ENCODE measurements at places on chromosomes 1 and 21. TPM values are rescaled to one million over a fixed set of nuclear protein-coding genes. Genes with fewer than 3 reads are reported as not detected.

DNA sequence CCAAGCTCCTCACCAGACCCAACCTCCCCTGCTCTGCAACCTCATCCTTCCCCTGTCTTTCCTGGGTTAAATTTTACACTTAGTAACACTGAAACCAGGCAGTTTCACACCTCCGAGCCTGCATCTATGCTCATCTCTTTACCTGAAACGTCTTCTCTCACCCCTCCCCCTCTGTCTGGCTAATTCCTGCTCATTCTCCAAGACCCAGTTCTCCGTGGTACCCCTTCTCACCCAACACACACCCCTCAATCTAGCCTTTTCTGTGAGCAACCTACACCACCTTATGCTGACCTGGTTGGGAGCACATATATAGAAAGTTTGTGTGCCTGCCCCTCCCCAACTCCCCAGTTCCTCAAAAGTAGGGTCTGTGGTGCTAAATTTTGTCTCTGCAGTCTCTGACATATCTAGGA lies 3.7 kb upstream of the KIAA1614 start:
- no peak for DNase-seq
- peaks cover 5% of the 10 kb centered on the region for H3K4me1 ChIP-seq
- peaks cover 24% of the 10 kb centered on the region for H3K27me3 ChIP-seq
- H3K36me3 ChIP-seq: no peaks in the 10 kb centered on the region
- H3K27ac ChIP-seq: no peak overlapping the region

DNA sequence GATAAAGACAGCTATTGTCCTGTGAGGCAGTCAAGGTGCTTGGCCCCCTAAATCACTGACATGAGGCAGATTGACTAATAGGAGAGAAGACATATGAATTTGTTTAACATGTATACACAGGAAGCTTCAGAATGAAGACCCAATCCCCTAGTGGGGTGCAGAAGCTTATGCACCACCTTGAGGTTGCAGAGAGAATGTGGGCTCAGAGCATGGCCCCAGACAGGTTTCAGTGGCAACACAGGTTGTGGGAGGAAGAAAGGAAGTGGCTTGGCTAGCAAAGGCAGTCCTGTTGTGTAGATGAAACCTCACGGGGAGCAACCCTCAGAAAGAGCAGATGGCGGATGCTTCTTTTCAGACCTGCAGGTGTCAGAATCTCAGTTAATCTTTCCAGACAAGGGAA lies 37.0 kb upstream of the PARP1 start:
- H3K36me3 ChIP-seq: no peaks in the 10 kb centered on the region
- H3K27me3 ChIP-seq: no peaks in the 10 kb centered on the region
- no peak overlapping the region for H3K4me3 ChIP-seq

GRCh38 chr1:203289281-203289981 lies 15.9 kb upstream of the BTG2 start:
- peak; percentile 87 for DNase-seq
- H3K36me3 ChIP-seq: no peaks in the 10 kb centered on the region
- H3K4me3 ChIP-seq: peak overlapping the region; percentile 52
- peaks cover 69% of the 10 kb centered on the region for H3K4me1 ChIP-seq

GRCh38 chr1:109256085-109256484 lies 6.7 kb downstream of the CELSR2 start:
- H3K36me3 ChIP-seq: no peaks in the 10 kb centered on the region
- no peaks in the 10 kb centered on the region for H3K27me3 ChIP-seq
- H3K27ac ChIP-seq: no peak overlapping the region
- DNase-seq: no peak
- no peak overlapping the region for H3K4me3 ChIP-seq

DNA sequence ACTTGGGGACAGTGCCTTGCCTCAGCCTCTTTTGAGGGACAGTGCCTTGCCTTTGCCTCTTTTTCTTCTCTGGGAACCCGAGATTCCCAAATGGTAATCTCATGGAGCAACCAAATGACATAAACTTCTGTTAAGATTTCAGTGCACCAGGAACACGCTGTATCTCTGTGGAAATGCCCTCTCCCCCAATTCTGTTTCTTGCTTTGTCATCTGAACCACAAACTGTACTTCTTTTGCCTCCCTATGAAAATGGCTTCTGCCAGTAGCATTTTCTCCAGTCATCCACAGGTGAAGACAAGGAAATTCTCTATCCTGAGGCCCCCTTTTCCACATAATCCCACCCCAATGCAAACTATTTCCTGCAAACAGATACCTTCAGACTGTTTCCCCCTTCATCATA lies 66.3 kb downstream of the OMA1 start:
- no peak for DNase-seq
- H3K4me1 ChIP-seq: no peaks in the 10 kb centered on the region
- peaks cover 18% of the 10 kb centered on the region for H3K36me3 ChIP-seq
- no peak overlapping the region for H3K27ac ChIP-seq

- no peak for DNase-seq
- H3K27me3 ChIP-seq: peaks cover 2% of the 10 kb centered on the region
- no peaks in the 10 kb centered on the region for H3K36me3 ChIP-seq
- H3K4me3 ChIP-seq: no peak overlapping the region
Observed at GRCh38 chr21:43851593-43851992, 13.4 kb upstream of the AGPAT3 start.

GPR157 gene
- total RNA-seq: 2.1 TPM

TRIM67 gene
- total RNA-seq: not detected

SPRR1A gene
- not detected for total RNA-seq

TUFT1 gene
- total RNA-seq: 7.2 TPM

SMCP gene
- total RNA-seq: not detected

GRCh38 chr21:33270986-33271385 lies 4.8 kb downstream of the IL10RB start:
- no peak for DNase-seq
- H3K36me3 ChIP-seq: peaks cover 48% of the 10 kb centered on the region
- peaks cover 35% of the 10 kb centered on the region for H3K4me1 ChIP-seq
- H3K4me3 ChIP-seq: no peak overlapping the region

DNA sequence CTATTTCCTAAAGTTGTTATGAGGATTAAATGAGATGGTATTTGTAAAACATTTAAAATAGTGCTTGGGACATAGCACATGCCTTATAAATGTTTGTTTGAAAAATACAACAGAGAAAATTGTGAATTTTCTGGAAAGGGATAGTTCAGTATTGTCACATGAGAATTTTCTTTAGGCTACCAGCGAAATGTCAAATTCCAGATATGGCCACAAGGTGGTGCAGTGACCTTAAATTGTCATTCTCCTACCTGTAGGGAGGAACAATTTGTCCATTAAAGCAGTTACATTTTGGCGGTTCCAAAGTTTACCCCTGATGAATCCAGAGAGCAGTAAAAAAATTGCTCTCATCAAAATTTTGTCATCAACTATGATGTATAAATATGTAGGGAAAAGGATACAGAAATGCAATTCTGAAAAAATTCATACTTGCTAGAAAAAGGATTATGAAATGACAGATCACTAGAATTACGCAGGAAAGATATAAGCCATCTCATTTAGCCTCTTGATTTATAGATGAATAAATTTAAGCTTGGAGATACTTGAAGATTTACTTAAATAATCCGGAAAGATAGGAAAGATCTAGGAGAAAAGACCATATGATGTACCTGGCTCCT lies 50.2 kb upstream of the TSHB start:
- H3K4me1 ChIP-seq: no peaks in the 10 kb centered on the region
- no peak overlapping the region for H3K27ac ChIP-seq
- H3K36me3 ChIP-seq: no peaks in the 10 kb centered on the region
- no peaks in the 10 kb centered on the region for H3K27me3 ChIP-seq
- DNase-seq: peak; percentile 53

TRAF3IP3 gene
- total RNA-seq: 290 TPM

GRCh38 chr1:81666586-81666985 lies 134.1 kb upstream of the ADGRL2 start:
- H3K4me1 ChIP-seq: no peaks in the 10 kb centered on the region
- DNase-seq: no peak

UBL4B gene
- not detected for total RNA-seq

GRCh38 chr1:14140831-14141401 lies 440.9 kb downstream of the PRDM2 start:
- H3K4me1 ChIP-seq: no peaks in the 10 kb centered on the region
- no peak for DNase-seq
- no peak overlapping the region for H3K27ac ChIP-seq
- no peaks in the 10 kb centered on the region for H3K27me3 ChIP-seq
- H3K36me3 ChIP-seq: no peaks in the 10 kb centered on the region

DNA sequence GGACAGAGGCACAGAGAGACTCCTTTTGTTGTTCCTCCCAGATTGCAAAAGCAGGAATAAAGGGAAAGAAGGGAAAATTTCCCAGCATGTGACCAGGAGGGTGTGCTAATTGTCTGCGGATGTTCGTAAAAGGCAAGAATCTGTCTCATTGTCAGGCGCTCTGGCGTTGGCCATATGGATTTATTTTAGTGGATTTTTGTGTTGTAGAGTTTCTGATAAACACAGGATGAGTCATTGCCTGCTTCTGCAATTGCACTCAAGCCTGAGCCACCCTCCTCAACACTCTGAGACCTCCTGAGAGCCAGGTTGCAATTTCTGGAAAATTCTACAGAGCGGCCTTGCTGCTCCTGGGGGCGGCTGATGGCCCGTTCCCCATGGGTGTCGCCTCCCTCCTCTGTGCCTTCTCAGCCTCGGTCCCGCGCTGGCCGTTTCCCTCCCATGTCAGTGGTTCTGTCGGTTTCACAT lies 227.7 kb downstream of the KAZN start:
- no peaks in the 10 kb centered on the region for H3K27me3 ChIP-seq
- DNase-seq: no peak
- no peak overlapping the region for H3K27ac ChIP-seq
- no peaks in the 10 kb centered on the region for H3K4me1 ChIP-seq

DNA sequence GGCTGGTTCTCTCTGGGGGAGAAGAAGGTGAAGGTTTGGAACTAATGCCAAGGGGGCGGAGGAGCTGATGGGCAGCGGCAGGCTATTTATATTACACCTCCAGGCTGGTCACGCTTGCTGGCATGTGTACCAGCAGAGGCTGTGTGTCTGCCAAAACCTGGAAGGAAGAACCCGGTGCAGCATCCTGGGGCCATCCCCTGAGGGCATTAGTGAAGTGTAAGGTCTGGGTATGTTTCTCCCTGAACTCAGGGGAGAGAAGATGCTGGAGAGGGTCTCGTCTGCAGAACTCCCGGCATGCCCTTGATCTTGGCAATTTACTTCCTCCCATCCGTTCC lies 5.3 kb downstream of the DISP3 start:
- peaks cover 11% of the 10 kb centered on the region for H3K4me1 ChIP-seq
- DNase-seq: no peak
- no peak overlapping the region for H3K4me3 ChIP-seq
- peaks cover 43% of the 10 kb centered on the region for H3K27me3 ChIP-seq
- H3K27ac ChIP-seq: no peak overlapping the region

GJA4 gene
- total RNA-seq: not detected

Data from CD4-positive, alpha-beta T cell (primary cell).